DMS79 treated with DMSO at 0.1 percent for 48 hours (cell line): ENCODE measurements at places on chromosomes 2 and 18.

GRCh38 chr2:61793389-61793836, 60.4 kb downstream of the FAM161A start:
- no peak for DNase-seq

DNA sequence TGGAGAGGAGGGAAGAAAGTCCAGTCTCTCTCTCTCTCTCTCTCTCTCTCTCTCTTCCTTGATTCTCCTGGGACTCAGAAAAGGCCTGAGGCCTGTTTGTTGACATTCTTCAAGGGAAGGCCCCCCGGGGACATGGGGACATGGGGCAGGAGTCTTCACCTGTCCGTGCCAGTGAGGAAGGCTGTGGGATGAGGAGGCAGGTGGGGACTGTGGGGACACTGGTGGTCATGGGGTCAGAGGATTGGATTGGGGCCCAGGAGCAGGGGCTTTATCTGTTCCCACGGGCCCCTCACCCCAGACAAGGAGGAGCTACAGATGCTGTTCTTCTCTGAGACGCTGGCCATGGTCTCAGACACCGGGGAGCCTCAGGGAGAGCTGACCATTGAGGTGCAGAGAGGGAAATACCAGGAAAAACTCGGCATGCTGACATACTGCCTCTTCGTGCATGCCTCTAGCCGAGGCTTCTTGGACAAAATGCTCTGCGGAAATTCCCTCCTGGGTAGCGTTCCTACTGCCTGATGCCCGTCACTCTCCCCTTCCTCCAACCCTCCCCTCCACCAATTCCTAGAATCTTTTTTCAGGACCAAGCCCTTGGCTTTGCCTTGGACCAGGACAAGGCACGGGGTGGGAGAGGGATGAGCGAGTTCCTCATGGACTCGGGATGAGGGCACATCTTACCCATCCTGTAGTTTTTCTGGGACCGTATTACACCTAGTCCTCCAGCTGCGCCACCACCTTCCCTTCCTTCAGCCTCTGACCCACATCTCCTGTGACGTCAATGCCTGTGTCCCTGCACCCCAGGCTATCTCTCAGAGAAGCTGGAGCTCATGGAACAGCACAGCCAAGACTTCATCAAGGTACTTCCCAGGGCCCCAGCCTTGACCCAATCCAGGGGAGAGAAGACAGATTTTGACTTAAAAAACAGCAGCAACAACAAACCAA, 850 bp downstream of the CATIP start:
- DNase-seq, result no peak

GRCh38 chr2:66462501-66462825, 27.5 kb downstream of the MEIS1 start:
- DNase-seq, result no peak

- no peak for DNase-seq
Observed at GRCh38 chr2:88698027-88698413, 6.5 kb downstream of the RPIA start.

GRCh38 chr18:23712445-23712844, 23.2 kb downstream of the LAMA3 start:
- DNase-seq, result no peak

- no peak for DNase-seq
Observed at GRCh38 chr2:209907746-209908145, 94.7 kb upstream of the RPE start.

GRCh38 chr2:109562421-109562820, 51.3 kb downstream of the SEPTIN10 start:
- DNase-seq, result no peak
